ENCODE measurements at places on chromosomes 2 and 18.

DNA sequence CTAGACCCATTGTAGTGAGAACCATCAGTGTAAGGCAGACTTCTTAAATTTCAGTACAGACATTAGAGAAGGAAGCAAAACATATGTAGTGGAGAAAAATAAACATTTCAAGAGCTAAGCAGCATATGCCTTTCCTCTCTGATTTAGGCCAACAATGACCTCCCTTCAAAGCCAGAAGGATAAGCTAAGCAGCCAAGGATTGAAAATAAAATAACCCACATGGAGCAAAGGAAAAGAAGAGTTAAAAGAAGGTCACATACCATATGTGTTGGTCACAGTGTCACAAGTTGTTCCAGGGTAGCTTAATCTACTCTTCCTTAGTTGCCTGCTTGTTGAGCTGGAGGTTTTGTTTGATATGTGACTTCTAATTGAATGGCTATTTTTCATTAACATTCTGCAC is 15.6 kb upstream of the LAMA1 start:
- DNase-seq, result peak; percentile 11

DNA sequence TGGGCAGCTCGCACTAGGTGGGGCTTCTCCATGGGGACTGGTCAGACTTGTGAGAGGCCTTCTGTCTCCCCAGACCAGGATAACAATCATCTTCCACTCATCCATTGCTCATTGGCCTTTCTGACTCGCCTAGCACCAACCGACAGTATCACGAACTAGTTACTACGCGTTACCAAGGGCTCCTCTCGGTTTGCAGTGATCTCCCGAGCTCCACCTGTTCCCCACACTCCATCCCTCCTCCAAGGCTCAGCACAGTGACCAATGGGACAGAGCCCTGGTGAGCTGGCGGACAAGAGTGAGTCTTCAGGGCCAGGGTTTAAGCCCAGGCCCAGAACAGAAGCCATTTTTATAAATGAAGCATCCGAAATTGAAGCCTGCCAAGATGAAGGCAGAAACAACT is 42.8 kb upstream of the SMAD7 start:
- DNase-seq, result no peak

DNA sequence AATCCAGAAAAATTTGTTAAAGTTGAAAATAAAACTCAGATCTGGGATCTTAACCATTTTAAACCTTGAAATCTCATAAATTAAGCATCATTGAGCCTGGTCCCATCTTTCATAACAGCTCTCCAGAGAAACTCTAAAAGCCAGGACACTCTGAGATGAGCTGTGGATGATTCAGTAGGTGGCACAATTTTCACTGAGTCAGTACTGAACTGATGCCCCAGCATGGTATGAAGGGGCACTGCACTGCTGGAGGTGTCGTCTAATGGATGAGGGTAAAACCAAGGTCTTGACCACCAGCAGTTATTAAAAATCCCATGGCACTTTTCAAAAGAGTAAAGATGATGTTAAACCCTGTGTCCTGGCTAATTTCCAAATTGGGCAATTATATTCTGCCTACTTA is 170.6 kb downstream of the FIGN start:
- DNase-seq, result no peak

- peak; percentile 4 for DNase-seq
Measured at GRCh38 chr2:202765436-202765835, 106.1 kb downstream of the ICA1L start.

GRCh38 chr2:42960842-42961180 is 168.4 kb upstream of the HAAO start:
- no peak for DNase-seq

All from fibroblast of skin of scalp (primary cell).